Adipocyte (in vitro differentiated cells): ENCODE measurements at places on chromosomes 7 and 10.
A peak's percentile ranks its signal among the peaks of the same experiment; 100 is the strongest.

DNA sequence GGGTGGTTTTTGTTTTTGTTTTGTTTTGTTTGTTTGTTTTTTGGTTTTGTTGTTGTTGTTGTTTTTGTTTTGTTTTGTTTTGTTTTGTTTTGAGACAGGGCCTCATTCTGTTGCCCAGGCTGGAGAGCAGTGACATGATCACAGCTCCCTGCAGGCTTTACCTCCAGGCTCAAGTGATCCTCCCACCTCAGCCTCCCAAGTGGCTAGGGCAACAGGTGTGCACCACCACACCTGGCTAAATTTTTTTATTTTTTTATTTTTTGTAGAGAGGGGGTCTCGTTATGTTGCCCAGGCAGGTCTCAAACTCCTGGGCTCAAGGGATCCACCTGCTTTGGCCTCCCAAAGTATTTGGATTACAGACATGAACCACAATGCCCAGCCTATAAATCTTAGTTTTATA, 115.9 kb upstream of the NFE2L3 start:
- no peak for DNase-seq

DNA sequence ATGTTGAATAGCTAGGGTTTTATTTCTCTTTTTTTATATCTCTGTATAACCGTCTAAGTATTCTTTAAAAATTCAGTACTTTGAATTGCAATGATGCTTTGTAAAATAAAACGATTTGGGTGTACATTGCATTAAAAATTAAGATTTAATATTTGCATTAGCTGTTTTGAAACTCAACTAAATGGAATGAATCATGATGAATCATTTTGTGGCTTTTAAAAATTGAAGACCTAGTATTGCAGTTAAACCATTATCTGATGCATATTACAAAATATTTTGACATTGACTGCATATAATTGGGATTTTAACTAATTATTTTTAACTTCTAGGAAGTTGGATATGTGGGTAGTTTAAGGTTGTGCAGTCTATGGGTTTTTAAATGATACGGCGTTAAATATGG, 314.0 kb downstream of the CDK14 start:
- DNase-seq: no peak

DNA sequence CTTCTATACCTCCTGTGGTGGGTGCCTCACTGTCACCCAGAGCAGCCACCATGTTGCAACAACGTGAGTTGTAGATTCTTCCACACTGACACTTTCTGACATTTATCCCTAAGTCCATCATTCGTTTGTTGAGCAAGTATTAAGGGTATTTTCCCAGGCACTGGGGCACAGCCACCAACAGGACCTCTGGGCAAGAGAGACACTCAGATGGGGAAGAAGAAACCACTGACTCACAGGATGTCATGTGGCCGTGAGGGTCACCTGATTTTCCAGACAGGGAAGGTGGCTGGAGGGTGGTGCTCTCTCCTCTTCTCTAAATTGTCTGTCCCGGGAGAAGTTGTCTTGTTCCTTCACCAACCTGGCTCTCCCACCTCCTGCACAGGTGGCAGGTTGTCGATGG, 51.7 kb upstream of the PPIF start:
- no peak for DNase-seq

- DNase-seq: no peak
Observed at GRCh38 chr7:119514326-119514725, 758.6 kb upstream of the KCND2 start.

DNA sequence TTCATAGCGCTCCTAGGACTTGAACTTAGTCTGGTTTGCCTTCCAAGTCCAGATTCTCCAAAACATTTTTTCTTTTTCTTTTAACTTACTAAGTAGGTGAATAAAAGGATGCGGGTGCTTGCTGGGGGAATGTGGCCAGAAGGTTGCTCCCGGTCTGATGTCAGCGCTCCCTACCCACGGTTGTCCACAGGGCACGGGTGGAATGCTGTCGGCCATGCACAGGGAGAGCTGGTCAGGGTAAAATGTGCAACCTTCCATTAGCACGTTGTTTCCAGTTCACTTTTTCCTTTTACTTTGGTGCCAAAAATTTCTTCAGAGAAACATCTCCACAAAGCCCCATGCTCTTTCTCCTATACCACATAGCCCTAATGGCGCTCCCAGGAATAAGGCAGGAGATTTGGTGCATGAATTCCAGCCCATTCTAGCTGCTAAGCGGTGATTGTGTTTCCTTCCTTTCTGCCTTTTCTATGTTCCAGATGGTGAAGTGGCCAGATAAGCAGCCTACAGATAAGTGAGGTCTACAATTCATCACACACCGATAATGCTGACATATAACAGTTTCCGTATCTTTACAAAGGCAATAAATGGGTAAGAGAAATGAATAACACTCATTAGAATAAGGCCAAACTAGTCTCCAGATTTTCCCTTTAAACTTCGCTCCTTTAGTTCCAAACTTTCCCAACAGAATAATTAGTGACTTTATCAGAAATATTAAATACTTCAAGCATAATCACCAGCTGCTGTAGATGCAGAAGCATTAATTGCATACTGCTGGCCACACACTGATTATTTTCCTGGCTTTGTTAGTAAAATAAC, 138.3 kb upstream of the FGFR2 start:
- DNase-seq: no peak

GRCh38 chr10:122338609-122339441, 35.7 kb upstream of the PLEKHA1 start:
- DNase-seq: no peak

GRCh38 chr7:93228302-93228701, 2.0 kb upstream of the HEPACAM2 start:
- DNase-seq: peak; percentile 91

GRCh38 chr10:93152136-93152535, 78.4 kb downstream of the CYP26A1 start:
- peak; percentile 45 for DNase-seq

- no peak for DNase-seq
Observed at GRCh38 chr10:670990-671389, 18.5 kb downstream of the DIP2C start.

- DNase-seq: no peak
Observed at GRCh38 chr7:113649556-113649955, 269.3 kb downstream of the PPP1R3A start.

DNA sequence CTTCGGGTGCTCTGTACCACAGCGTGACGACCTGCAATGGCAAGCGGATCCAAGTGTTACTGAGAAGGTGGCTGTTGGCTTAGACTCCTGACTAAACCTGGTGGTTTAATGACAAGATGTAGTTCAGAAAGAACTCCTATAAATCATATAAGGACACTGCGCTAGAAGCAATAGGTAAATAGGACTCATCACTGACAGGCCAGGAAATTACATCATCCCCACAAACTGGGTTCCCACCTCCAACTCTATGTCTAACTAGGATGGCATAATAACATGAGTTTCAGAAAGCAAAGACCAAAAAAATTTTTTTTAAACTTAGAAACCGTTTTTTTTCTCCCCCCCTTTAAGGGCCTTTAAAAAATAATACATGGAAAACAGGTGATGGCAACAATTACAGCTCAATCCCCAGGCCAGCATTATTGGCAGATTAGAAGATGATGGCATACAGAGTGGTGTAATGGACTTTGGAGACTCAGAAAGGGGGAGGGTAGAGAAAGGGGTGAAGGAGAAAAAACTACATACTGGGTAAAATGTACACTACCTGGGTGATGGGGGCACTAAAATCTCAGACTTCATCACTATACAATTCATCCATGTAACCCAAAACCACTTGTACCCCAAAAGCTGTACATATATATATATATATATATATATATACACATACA, 81.4 kb upstream of the FAM133B start:
- DNase-seq: no peak

GRCh38 chr7:90597563-90598253, 1.6 kb downstream of the CDK14 start:
- peak; percentile 10 for DNase-seq

- DNase-seq: peak; percentile 42
Observed at GRCh38 chr7:41478187-41478586, 224.7 kb downstream of the INHBA start.

- no peak for DNase-seq
Observed at GRCh38 chr10:31179091-31179680, 139.8 kb upstream of the ZEB1 start.

DNA sequence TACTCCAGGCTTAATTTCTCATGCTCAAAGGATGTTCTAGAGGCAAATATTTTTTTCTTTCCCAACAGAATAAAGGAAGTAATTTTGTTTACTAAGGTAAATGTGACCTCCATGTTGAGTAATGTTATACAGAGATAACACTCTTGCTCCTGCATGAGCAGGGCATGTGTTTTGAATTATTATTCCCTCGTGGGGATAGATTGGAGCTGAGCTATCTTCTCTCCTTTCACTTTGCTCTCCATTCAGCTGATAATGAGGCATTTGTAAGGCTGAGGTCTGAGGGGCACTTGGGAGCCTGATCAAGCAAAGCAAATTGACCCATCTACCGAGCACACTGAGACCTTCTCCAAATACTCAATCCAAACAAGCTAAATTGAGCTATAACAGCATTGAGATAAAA, 50.7 kb upstream of the GHITM start:
- DNase-seq: peak; percentile 12

DNA sequence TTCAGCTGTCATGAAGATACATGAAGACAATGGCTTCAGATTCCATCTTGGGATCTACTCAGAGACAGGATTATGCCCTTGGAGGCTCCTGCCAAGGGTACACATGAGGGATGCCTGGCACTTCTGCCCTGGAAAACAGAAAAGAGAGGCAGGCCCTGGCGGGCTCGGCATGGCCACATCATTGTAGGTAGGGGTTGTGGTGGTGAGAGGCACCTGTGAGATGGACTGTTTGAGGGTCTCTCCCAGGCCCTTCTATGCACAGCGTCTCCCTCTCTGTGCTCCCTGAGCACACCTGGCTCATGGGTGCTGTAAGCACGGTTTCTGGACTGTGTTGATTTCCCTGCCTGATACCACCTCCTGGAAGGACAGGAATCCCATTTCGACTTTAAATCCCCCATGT, 304.3 kb downstream of the GLRX3 start:
- DNase-seq: no peak

DNA sequence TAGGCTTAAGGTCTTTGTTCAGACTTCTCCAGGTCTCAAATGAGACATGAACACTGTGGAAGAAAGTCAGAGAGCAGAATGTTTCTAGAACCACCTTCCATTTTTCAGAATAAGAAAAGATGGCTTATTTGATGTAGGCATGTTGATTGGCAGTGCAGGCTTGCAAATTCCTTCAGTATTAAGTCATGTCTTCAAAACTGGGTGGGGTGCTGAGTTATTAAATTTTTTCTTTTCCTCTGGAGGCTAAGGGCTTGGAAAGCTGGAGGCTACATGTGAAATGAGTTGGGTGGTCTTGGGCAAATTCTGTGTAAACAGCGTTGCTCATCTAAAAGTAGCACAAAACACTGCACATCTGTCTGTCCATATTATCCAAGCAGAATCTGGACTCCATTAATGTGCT, 62.8 kb downstream of the PRTFDC1 start:
- peak; percentile 61 for DNase-seq

DNA sequence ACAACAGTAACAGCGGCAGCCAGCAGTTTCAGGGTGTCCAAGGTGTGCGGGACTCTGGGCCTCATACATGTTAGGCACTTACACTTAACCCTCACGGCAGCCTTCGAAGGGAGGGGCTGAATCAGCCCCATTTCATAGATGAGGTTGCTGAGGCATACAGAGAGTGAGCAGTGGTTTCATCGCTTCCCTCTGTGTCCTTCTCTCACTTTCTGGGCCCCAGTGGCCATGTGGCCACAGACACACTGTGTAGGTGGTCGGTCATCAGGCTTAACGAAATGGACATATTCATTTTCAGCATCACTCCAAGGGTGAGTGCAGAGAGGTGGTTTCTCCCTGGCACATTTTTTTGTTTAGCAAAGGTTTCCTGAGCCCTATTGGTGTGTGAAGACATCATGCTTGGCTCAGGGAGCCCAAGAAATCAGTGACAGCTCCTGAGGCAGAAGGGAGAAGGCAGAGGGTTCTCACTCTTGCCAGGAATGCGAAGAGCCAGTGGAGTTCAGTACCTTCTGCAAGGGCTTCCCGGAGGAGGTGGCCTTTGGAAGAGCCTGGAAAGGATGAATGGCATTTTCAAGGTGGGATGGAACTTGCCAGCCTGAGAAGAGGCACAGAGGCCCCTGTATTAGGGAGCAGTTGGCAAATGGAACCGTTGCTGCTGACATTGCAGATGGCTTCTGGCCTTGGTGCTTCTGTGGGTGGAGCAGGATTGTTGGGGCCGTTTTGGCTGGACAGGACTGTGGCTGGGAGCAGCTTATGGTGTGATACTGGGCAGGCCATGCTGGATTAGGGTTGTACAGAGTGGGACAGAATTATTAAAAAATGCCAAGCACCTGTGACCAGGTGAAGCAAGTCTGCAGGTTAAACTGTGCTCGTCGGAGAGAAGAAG, 61.7 kb upstream of the PPIF start:
- no peak for DNase-seq

GRCh38 chr7:44368885-44369284, 43.5 kb upstream of the CAMK2B start:
- DNase-seq: no peak

DNA sequence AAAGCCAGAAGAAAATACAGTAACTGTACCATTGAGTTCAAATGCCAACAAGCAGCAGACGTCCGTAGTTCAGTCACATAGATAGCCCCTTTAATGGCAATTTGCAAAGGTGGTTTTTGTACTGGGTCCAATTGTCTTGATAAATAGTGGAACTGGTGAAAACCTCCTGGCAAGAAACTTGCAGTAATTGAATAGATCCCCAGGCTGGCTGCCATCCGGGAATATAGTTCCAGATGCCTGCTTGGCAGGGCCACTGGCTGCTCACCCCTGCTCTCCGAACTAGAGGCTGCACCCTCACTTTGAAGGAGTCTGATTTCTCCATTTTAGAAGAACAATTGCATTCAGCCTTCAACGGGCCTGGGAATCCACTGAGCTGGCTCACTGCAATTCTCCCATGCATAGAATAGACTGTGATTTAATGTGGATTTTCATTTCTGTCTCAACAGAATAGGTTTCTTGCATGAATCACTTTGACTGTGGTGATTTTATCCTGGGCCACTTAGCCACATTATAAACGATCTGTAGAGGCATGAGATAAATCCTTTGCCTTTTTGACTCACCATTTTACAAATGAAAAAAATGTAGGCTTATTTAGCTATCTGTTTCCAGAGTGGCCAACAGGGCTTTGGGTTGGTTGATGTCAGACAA, 35.9 kb upstream of the ELMO1 start:
- no peak for DNase-seq

DNA sequence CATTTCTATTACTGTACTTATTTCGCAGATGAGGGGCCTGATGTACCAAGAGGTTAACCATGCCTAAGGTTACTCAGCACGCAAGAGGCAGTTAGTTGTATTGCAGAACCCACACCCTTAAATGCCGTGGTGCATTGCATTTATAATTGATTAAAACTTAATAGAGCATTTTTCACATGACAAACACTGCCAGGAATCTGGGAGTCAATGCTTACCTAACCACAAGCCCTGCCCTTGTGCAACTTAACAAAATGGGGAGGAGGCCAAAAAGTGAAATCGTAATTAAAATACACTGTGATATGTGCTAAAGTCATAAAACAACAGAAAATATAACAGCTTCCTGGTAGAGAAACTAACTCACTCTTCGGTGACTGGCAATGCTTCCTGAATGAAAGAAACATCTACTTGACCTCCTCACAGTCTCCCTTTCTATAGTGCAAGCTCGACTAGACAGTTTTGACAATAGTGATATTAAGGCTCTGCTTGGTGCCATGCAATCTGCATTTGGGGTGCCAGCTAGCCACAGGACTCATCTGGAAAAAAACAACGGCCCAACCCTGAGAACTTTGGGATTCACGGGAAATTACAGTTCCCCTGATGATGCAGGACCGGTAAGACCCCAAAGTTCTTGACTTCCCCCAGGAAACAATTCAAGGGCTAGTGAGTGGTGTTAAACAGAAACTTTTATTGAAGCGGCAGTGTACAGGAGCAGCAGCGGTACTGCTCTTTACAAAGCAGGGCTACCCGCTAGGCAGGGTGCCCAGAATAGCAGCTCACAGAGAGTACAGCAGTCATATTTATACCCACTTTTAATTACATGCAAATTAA, 612.4 kb downstream of the TNS3 start:
- DNase-seq: no peak
